ENCODE measurements at places on chromosomes 7 and 10.

DNA sequence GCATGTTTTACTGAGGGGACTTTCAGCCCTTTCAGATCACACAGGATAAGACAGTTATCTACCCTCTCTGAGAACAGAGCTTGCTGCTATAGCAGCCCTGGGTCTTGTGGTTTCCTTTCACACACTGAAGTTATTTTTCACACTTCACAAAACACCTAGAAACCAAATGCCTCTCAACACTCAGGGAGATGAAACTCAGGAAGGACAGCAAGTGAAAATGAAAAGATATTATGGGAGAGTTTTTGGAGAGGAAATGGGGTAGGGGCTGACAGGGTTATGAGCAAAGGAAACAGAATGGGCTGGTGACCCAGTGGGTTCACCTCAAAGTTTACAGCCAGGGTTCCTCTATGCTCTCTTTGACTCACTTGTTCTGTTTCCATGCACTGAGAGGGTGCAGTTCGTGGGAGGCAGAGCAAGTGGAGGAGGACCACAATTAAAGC, 17.0 kb upstream of the GIMAP2 start:
- no peak for DNase-seq

DNA sequence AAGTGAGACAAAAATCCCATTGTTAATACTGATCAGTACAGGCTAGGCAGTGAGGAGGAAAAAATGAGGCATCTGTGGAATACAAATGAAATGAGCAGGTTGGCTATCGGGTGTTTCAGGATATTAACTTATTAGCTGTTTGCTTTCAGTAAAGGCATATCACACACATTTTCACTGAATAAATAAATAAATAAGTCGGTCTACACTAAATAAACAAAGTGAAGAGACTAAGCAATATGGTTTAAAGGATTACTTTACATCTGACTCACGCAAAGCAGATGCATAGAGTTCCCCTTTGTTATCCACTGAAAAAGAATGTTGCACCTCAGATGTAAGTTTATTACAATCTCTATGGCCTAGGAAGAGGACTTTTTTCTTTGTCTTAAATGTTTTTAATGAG, 6.3 kb upstream of the SEMA3A start:
- peak; percentile 82 for DNase-seq

GRCh38 chr7:121369462-121369861, 26.6 kb downstream of the FAM3C start:
- DNase-seq = peak; percentile 89

DNA sequence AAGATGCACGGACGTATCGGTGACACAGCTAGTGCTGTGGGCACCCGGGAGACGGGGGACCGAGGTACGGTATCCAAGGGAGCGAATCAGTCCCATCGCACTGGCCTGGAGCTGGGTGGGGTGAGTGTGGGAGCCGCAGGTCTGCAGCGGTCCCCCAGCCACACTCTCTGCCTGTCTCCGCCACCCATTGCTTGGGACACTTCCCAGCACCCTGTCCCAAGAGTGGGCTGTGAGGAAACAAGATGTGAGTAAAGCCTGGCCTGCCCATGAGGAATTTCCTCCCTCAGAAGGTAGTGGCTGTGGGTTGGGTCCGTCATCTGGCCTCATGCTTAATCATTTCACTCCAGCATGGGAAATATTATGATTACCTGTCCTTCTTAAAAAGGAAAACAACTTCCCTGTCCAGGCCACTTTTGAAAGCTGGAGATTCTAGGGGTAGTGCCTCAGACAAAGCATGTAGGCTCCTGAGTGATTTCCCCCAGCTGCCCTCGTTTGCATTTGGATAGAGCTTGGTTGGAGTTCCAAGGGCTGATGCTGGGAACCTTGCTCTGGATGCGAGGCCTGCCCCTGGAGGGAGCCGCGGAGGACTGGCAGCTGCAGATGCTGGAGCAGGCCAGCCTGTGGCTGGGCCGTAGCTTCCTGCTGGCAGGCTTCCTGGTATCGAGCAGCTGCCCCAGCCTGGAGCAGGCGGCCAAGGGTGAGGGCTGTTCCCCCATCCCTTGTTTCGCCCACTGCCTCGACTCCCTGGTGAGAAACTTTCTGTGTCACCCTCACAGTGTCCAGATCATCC, 6.2 kb upstream of the ACTR3C start:
- no peak for DNase-seq

GRCh38 chr10:32927750-32928149, 30.3 kb downstream of the ITGB1 start:
- no peak for DNase-seq

DNA sequence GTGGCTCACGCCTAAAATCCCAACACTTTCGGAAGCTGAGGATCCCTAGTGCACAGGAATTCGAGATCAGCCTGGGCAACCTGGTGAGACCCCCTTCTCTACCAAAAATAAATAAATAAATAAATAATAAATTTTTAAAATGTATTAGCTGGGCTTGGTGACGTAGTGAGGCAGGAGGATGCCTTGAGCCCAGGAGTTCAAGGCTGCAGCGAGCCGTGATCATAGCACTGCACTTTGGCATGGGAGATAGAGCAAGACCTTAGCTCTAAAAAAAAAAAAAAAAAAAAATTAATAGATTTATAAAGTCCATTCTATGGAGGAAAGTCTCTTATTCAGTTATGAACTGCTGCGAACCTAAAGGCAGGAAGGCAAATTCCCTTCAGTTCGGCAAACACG, 1.1 kb upstream of the PTPN12 start:
- DNase-seq = no peak

- DNase-seq = no peak
Observed at GRCh38 chr7:151993977-151994676, 31.3 kb upstream of the GALNT11 start.

- no peak for DNase-seq
Observed at GRCh38 chr10:125607689-125608290, 75.2 kb downstream of the TEX36 start.

- no peak for DNase-seq
Observed at GRCh38 chr10:70283445-70284399, at the start of gene NPFFR1. NPFFR1 (minus strand) TSS chr10:70284004; CDS start chr10:70283676, 328 bp downstream.

DNA sequence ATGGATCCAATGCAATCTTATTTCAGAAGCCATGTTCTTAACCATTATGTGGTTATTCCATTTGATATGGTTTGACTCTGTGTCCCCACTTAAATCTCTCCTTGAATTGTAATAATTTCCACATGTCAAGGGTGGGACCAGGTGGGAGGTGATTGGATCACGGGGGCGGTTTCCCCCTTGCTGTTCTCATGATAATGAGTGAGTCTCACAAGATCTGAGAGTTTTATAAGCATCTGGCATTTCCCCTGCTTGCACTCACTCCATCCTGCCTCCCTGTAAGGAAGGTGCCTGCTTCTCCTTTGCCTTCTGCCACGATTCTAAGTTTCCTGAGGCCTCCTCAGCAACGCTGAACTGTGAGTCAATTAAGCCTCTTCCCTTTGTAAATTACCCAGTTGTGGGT, 32.0 kb upstream of the TSPAN13 start:
- DNase-seq = no peak

- peak; percentile 82 for DNase-seq
Observed at GRCh38 chr10:77965294-77965693, 38.7 kb upstream of the DLG5 start.

GRCh38 chr7:91140982-91141381, 123.3 kb upstream of the FZD1 start:
- no peak for DNase-seq

DNA sequence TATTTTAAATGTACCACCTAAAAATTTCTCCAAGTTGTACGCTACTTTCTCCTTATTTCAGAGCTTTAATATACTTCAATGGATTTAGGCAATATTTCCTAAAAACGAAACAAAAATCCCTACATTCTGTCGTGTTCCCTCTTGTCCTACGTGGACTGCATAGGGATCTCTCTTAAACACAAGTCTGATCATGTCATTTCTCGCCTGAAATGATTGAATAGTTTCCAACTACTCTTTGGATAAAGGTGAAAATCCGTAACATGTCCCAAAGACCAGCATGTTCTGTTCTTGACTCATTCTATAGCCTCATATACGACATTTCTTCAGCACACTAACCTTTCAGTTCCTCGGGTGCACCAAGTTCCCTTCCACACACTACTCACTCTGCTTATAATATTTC, 17.7 kb upstream of the TPK1 start:
- no peak for DNase-seq

- DNase-seq = no peak
Observed at GRCh38 chr10:117188371-117188770, 8.9 kb upstream of the KCNK18 start.

DNA sequence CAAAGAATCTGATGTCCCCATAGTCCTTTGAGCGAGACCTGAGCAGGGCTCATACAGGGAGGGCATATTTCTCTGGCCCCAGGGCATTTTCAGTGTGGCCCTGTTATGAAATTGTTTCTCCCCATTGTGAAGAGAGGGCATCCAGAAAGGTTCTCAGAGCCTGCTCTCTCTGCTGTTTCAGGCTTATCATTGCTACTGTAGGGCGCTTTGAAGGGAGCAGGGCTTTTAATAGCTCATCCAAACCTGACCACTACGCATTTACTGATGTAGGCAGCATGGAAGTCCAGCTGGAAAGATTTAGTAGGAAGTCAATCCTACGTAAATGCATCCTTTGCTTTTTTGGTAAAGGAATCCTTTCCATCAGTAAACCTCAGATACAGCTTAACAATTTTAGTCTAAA, 68.1 kb downstream of the PRPF18 start:
- no peak for DNase-seq

- no peak for DNase-seq
Observed at GRCh38 chr7:139618482-139619366, 95.2 kb downstream of the CLEC2L start.

- no peak for DNase-seq
Observed at GRCh38 chr7:24858108-24858977, 101.1 kb upstream of the GSDME start.

DNA sequence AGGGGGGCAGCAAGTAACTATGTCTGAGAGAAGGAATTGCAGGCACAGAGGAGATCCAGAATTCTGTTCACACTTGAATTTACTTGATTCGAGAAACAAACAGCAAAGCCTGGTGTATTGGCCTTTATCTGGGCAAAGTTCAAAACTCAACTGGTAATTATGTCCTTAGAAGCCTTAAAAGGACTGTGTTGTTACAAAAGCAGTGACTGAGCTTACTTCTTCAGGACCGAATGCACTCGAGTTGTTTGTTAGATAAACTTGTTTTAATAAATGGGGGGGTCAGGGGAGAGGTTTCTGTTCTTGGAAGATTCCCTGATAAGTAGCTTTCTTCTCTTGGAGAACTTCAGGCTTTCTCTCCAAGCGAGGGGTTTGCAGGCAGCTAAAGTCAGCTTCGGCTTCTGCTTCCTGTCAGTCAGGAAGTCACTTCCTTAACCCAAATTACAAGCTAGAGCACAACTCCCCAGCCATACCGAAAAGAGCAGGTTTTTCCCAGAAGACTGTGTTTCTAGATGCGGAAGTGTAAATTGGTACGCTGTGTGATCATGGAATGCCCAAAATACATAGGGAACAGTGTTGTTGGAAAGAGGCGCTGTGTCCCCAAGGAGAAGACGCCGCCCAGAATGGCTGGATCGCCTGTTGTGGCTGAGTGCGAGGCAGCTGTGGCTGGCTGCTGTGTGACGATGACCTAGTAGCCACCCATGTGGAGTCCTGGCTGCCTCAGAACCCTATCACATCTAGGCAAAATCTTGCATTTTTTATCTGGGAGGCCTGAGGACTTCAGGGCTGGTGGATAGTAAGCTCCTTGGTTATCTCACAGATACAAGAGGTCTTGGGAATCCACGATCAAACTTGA, 110.4 kb downstream of the TCF7L2 start:
- no peak for DNase-seq

DNA sequence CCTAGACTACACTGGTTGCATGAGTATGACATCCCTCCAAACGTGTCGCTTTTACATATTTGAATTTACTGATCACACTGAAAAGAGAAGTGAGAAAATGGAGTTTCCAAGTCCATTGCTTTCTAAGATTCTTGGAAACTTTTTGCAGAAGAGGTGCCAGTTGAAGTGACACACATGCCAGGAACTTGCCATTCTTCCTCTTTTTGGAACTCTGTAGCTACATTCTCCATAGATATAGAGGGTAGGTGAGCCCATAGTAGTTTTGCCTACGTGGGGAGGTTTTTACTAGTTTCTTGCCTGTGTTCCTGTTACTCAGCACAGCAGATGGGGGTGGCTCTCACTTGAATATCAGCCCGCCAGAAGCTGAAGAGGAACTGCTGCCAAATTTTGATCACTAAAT, 286.6 kb upstream of the NRP1 start:
- no peak for DNase-seq
